Cortex of kidney (tissue), 1 donor: ENCODE measurements at places on chromosomes 7 and 10.

DNA sequence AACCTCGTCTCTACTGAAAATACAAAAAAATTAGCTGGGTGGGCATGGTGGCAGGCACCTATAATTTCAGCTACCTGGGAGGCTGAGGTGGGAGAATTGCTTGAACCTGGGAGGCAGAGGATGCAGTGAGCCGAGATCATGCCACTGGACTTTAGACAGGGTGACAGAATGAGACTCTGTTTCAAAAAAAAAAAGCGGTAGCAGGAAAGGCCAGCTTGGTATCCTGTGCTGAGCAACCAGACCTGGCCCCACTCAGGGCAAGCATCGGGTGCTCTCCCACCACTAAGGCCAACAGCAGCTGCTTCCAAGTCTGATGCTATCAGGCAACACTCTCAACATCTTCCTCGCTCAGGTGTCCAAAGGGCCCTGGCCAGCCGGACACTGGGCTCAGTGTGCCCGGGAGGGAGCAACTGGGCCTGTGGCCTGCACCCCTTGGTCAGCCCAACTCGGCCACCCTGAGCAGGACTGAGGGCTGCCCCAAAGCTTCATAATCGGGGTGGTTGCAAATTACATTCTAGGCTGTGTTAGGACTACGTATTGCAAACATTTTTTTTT lies 44.3 kb upstream of the MSMB start:
- no peak for DNase-seq

- no peak for DNase-seq
Observed at GRCh38 chr7:50865450-50865849, 82.8 kb upstream of the GRB10 start.

DNA sequence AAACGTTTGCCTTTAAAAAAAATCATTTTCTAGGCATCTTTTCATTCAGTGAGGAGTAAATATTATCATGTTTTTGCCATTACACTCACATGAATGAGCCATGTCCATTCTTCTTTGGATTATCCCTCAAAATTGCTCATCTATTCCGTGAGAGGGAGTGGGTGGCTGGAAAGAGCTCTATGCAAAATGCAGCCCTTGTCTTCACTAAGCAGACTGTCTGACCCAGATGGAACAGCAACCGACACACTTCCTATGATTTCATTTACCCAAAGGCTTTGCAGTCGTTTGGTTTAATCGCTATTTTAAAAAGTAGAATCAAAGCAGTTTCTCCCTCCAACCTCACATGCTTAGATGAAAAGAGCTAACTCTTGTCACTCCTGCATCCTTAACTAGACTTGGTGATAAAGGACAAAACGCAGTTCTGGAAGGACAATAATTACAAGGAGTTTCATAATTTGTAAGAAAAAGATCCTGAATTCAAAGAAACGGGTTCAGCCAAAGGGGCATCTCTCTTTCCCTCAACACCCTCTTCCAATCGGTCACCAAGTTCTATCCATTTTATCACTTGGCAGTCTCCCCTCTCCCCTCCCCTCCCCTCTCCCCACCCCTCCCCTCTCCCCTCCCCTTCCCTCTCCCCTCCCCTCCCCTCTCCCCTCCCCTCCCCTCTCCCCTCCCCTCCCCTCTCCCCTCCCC lies 198.1 kb upstream of the STK17A start:
- DNase-seq: no peak

DNA sequence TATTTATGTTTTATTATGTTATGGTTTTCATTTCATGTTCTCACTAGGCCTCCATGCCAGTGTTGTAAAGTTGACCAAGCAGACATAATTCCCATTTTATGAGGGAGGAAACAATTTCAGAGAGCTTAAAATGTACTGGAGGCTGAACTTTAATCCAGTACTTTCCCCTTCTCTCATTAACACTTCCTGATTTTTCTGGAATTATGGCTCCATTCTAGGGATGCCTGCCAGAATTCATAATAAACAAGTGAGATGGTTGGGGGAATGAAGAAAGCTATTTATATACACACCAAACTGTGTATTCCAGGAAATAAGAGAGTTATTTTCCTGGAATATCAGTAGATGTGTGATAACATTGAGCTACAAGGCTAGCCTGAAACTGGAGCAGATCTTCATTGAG lies 6.9 kb downstream of the TMEM236 start:
- DNase-seq: no peak

DNA sequence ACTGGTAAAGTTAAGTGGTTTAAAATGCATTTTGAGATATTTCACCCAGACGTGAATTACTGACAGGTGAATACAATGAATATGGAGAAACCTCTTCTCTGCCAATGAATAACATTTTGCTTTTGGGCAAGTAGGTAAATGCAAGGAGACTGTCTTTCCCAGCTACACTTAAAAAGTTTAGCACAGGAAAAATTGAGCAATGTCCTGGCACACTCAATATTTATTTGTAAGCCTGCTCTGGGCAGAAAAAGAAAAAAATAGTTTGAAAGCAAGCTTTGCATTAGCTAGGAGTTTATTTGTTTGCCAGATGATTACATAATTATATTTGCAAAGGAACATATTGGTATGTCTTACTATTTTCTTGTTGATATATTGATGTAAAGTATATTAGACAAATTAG lies 624.2 kb downstream of the ACTR3B start:
- DNase-seq: no peak

DNA sequence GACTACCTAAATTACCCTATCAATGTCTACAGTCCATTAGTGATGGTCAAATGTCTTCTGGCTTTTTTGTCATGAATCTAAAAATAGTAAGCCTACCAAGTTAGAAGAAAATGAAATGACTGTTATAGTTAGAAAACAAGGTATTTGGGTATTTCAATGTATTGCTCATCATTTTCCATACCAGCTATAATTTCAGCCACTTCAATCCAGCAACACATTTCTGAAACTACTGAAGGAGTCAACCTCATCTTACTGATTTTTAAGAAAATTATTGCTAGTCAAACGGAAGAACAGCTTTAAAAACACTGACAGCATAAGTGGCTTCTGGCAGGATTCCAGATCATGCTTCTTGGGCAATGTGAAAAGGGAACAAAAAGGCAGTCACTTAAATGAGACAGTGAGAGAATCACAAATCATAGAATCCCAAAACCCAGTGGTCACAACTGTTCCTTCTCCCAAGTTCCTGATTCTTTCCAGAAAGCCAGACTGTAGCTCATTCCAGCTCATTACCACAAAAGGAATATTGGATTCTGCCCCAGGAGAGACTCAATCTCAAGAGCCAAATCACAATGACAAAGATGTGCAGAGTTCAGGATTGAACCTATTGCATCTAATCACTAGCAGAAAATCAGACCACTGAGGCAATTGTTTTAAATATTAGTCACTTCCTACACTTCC lies 61.2 kb upstream of the LRRN3 start:
- no peak for DNase-seq

- no peak for DNase-seq
Observed at GRCh38 chr7:65971021-65971420, 11.0 kb downstream of the GUSB start.

DNA sequence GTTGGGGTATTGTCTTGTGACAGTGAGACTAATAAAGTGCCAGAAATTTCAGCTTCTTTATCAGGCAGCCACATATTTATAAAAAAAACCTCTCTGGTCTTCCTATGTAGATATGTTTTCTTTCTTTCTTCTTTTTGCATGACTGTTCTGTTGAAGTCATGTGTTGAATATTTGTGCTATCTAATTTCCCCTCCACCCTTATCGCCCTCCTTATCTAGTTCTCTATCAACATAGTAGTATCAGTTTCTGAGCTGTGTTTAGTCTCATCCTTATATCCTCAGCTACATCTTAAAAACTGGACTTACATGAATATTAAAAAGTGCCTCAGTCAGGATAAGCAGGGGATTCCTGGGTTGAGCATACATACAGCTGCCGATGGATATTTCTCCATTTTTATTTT lies 53.9 kb downstream of the SEMA3D start:
- no peak for DNase-seq

DNA sequence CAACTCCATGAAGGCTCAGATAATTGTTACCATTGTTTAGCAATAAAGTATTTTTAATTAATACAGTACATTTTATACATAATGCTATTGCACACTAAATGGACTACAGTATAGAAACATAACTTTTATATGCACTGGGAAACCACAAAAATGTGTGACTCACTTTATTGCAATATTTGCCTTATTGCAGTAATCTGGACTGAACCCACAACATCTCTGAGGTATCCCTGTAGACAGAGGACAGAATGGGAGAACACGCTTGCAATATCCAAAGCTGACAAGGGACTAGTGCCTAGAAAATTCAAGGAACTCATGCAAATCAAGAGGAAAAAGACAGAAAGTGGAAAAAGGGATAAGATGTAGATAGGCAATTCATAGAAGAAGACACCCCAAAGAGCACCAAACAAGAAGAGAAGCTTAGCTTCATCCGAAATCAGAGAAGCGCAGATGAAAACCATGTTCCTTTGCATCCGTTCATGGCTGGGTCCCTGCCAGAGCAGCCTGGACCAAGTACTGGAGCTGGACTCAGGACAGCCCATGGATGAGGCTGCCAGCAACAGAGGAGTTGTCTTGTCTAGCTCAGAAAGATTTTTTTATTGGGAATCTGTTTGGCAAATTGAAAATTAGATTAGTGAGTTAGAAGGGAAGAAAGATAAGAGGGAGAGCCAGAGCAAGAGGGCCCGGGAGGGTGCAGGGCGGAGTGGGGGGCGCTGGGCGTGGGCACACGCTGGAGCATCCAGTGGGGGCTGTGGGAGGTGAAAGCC lies 16.0 kb upstream of the GALNTL5 start:
- no peak for DNase-seq

- no peak for DNase-seq
Observed at GRCh38 chr10:13238271-13239077, 4.3 kb upstream of the UCMA start.

GRCh38 chr10:74056050-74056818 lies 58.3 kb downstream of the VCL start:
- no peak for DNase-seq

DNA sequence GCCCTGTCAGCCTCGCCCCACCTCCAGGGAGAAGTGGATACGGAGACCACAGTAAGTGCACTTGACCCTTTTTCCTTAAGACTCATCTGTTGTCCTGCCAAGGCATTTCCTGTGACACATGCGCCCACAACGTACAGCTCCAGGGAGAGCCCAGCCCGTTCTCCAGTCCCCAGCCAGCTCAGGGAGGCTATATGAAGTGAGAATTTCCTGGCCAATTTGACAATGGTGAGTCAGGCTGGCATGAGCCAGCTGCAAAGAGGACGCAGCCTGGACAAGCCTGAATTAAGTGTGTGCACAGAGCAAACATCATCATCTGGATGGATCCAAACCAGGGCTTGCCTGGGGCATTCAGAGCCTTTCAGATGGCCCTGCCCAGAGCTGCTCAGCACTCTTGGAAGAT lies 244.8 kb downstream of the KCNMA1 start:
- no peak for DNase-seq

DNA sequence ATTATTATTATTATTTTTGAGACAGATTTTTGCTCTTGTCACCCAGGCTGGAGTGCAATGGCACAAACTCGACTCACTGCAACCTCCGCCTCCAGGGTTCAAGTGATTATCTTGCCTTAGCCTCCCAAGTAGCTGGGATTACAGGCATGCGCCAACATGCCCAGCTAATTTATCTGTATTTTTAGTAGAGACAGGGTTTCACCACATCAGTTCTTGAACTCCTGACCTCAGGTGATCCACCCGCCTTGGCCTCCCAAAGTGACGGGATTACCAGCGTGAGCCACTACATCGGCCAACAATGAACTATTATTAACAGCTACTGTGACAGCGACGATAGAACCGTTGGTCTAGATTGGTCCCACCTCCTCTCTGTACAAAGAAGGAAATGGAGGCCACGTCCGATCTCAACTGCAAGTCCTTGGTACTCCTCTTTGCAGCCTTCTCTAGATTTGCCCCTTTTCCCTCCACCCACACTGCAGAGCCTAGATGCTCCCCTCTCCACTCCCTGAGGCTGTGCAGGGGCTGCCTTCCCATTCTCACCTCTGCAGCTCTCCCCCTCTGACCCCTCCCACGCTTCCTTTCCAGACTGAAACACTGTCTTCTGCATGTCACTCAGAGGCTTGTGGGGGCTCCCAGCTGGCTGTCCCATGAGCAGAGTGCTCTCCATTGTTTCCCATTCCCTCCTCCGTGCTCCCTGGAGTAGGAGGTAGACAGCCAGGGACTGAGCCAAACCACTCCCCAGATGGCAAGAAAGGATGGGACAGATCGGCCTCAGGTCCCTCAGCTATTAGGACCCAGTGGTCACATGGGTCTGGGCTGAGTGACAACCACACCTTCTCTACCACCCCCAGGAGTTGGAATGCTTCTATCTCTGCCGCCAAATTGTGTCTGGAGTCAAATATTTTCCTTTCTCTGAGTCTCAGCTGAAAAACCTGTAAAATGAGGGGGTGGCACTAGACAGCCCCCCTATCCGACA lies 2.3 kb downstream of the LOXL4 start:
- no peak for DNase-seq

- DNase-seq: no peak
Observed at GRCh38 chr7:151709141-151710038, 167.5 kb downstream of the PRKAG2 start.

DNA sequence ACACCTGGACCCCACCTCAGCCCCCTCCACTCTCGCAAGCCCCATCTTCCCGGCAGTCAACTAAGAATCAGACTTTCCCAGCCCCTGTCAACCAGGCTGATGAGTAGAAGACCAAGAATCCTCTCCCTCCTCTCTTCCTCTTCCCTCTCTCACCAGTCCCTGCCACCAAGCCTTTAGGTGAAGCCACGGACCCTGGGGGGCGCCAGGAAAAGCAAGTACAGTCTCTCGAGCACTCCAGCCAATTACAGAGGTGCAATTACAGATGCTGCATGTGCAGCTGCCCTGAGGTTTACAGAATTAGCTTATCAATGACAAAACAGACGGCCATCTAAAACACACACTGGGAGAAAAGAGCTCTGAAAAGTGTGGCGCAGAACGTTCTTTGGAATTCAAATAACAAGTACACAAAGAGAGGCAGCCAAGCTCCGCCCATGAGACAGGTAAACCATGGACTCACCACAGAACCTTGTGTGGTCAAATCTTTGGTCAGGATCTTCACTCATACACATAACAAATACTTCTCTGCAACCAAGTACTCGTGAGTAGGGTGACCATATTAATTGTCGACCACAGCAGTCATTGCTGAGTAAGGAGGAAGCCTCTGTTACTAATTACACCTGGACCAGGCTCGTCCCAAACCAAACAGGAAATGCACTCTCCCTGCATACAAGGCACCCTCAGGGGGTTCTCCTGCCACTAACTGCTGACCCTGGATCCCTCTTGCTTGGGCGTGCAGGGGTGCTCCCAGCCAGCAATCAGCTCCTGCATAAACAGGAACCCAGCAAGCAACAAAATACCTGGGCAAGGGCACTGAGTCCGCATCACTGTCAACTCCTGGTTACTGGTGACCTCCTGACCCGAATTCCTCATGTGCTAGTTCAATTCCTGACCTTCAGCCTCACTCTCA lies 189.2 kb downstream of the FAM107B start:
- DNase-seq: no peak
